ENCODE measurements at places on chromosomes 2 and 18. TPM values are rescaled to one million over a fixed set of nuclear protein-coding genes. Genes with fewer than 3 reads are reported as not detected.

GRCh38 chr2:41935825-41936224, 112.0 kb upstream of the PKDCC start:
- peak; percentile 15 for DNase-seq

The MROH2A gene
- total RNA-seq: 0.15 TPM

- DNase-seq: no peak
These were observed 65.2 kb downstream of the PLCL1 start for GRCh38 chr2:197869501-197870111.

DNA sequence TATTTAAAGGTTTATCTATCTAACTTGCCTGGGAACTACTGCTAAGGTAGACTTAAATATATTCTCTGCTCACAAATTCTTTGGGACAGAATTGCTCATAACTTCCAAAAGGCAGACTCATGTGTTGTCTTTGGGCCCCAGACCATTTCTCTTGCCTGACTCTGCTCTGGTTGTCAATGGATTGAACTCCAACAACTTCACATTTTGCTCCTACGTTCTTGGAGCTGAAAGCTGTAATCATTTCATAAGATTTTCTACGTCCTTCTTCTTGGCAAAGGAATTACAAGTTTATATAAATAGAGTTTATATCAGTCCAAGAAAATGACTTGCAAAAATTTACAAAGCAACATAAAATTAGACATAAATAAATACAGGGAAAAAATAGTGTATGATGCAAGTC, 32.9 kb upstream of the PPM1B start:
- DNase-seq: no peak

GRCh38 chr18:76573325-76574025, 78.4 kb upstream of the ZNF516 start:
- DNase-seq: peak; percentile 88

The RESP18 gene
- not detected for total RNA-seq

The RGPD3 gene
- total RNA-seq: 1.0 TPM

GRCh38 chr2:59276917-59277316, 1035.8 kb upstream of the FANCL start:
- peak; percentile 72 for DNase-seq

DNA sequence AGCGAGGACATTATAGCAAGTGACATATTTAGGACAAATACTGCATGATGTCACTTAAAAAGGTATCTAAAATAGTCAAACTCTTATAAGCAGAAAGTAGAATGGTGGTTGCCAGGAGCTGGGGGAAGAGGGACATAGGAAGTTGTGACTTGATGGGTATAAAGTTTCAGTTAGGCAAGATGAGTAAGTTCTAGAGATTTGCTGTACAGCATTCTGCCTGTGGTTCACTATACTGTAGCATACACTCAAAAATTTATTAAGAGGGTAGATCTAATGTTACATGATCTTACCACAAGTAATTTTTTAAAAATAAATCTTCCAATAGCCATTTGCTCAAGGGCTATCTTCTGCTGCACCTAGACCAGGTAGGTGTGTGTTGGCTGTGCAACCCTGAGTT, 78.1 kb upstream of the NPAS2 start:
- no peak for DNase-seq

- DNase-seq: no peak
These were observed 258.9 kb upstream of the TRIB2 start for GRCh38 chr2:12457831-12458230.

All from renal cortical epithelial cell (primary cell).